GOT3 (cell line): ENCODE measurements at places on chromosomes 13 and 19.

DNA sequence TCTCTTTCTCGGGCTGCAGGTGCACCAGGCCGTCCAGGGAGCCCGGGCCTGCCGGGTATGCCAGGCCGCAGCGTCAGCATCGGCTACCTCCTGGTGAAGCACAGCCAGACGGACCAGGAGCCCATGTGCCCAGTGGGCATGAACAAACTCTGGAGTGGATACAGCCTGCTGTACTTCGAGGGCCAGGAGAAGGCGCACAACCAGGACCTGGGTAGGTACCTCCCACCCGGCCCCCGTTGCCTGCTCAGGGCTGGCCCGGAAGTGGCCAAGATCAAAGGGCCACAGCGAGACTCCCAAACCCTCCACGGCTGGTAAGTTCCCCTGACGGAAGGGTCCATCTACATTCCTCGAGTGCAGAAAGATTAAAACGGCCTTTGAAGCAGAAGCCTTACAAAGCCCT lies 55.1 kb downstream of the RAB20 start:
- DNase-seq, result no peak

GRCh38 chr13:21516805-21517204 lies 57.7 kb upstream of the ZDHHC20 start:
- no peak for DNase-seq

DNA sequence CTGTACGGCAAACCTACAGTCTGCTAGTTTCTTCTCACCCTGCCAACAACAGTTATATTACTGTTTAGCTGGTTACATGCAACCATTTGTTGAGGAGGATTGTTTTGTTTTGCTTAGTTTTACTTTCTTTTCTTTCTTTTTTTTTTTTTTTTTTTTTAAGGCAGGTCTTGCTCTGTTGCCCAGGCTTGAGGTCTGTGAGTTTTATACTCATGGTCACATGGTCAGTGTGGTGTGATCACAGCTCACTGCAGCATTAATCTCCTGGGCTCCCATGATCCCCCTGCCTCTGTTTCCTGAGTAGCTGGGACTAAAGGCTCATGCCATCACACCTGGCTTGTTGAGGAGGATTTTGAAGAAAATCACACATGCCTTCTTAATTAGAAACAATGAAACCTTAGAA lies 505.6 kb downstream of the GPC5 start:
- no peak for DNase-seq

DNA sequence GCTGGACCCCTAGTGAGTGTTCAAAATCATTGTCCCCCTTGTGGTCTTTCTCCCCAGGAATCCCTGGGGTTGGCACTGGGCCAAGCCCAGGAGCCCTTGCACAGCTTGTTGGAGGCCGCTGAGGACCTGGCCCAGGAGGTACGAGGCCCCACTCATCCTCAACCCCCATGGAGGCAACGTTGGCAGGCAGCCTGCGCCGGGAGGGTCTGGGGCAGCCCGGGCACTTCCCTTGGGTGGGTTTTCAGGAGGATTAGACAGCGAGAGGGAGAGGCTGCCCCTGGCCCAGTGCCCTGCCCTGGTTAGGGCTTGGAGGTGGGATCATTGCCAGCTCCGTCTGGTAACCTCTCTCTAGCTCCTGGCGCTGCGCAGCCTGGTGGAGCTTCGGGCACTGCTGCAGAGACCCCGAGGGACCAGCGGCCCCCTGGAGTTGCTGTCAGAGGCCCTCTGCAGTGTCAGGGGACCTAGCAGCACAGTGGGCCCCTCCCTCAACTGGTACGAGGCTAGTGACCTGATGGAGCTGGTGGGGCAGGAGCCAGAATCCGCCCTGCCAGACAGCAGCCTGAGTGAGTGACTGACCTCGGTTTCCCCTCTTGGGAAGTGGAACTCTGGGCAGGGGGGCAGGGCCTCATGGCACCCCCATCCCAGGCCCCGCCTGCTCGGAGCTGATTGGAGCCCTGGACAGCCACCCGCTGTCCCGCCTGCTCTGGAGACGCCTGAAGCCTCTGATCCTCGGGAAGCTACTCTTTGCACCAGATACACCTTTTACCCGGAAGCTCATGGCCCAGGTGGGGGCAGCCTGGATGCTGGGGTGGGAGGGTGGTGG lies 3.0 kb downstream of the ABCA7 start:
- no peak for DNase-seq

GRCh38 chr19:51139299-51140014 lies 2.6 kb upstream of the SIGLEC7 start:
- DNase-seq, result no peak

- no peak for DNase-seq
Measured at GRCh38 chr19:39154629-39155100, 29.1 kb downstream of the PAK4 start.

DNA sequence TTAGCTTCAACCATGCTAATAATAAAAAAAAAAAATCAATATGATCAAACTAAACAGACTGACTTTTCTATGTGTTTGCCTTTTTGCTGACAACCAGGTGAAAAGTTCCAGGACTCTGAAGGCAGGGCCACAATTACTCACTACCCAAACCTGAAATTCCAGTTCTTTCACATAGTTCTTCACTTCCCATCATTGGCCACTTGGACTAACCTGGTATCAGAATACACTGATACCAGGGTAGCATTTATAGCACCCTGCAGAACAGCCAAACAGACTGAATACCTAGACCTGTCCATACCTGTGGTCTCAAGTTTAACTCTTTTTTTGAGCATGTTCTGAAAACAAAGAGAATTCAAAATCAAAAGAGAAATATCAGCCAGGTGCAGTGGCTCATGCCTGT lies 25.1 kb downstream of the ELF1 start:
- DNase-seq, result no peak
